Right ventricle myocardium superior (tissue), 1 donor: ENCODE measurements at places on chromosomes 12 and 14. TPM values are rescaled to one million over a fixed set of nuclear protein-coding genes. Genes with fewer than 3 reads are reported as not detected.
A peak's percentile ranks its signal among the peaks of the same experiment; 100 is the strongest.

DNA sequence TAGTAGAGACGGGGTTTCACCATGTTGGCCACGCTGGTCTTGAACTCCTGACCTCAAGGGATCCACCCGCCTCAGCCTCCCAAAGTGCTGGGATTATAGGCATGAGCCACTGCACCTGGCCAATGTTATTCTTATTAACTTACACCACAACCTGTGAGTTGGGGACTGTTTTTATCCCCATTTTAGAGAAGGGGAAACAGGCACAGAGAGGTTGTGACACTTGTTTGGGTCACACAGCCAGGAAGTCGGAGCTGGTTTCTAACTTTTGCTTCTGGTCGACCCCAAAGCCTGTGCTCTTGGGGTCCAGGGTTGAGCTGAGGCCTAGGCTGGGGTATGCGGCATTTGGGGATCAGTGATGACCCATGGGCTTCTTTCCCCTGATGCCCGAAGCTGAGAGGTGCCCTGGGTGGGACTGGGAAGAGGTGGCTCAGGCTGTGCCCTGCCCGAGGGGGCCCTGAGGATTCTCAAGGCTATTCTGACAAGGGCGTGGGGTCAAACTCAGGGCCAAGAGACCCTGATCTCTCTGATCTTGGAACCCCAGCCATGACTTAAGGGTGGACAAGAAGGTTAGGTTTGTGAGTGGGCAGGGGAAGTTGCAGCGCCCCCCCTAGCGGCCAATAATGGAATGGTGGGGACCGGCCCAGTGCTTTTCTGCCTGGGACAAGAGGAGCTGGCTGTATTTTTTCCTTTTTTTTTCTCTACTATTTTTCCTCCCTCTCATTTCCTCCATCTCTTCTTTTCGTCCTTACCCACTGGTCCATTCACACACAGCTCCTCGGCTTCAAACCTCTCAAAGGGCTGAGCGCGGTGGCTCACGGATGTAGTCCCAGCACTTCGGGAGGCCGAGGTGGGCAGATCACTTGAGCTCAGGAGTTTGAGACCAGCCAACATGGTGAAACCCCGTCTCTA lies 3.0 kb downstream of the SDSL start:
- DNase-seq: peak; percentile 72

DNA sequence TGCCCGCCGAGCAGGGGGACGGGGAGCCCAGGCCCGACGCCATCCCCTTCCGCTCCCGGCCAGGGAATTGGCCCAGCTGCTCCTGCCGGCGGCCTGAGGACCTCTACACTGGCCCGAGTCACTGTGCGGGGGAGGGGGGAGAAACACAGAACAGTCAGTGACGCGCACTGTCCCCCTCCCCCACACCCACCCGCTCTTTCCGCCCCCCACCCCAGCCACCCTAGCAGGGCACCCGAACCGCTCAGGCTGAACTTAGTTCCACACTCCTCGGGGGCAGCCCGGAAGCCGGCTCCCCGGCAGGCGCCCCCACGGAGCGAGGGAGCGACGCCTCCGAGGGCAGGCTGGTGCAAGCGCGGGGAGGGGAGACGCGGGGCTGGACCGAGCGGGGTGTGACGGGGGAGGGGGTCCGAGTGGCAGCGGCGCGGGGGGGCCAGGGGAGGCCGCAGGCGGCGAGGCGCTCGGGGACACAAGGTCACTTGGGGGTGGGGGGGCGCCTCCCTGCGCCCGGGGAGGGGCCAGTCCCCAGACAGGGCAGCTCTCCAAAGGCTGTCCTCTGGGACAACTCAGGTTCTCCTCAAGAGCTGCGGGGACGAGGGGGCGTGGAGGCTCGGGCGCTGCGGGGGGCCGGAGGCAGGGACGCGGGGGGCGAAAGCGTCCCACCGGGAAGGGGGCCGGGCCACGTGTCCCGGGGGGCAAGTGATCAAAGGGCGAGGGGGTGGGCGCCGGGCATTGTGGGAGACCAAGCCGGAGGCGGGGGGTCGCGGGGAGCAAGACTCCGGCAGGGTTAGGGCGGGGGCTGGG lies 648 bp downstream of the CHD4 start:
- DNase-seq: peak; percentile 84

DNA sequence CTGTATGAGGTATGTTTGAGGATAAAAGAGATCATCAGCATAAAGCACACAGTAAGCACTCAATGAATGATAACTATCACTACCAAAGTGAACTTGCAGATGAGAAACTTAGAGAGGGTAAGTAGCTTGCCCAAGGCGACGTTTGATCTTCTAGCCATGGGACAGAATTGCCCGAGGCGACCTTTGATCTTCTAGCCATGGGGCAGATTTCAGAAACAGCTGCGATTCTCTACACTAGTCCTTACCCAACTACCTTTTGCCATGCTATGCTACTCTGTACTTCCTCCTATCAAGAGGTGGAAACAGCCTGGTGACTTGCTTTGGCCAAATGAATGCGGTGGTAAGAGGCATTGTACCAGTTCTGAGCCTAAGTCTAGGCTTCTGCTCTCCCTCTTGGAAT lies 23.7 kb upstream of the NT5DC3 start:
- no peak for DNase-seq

TMEM117 gene
- total RNA-seq: 5.8 TPM

CCT2 gene
- total RNA-seq: 84.8 TPM
